ENCODE measurements at places on chromosomes 2 and 18.

- DNase-seq = no peak
Observed at GRCh38 chr18:25454730-25455129, 102.8 kb upstream of the ZNF521 start.

- DNase-seq = no peak
Observed at GRCh38 chr2:64819774-64820688, 166.3 kb upstream of the SERTAD2 start.

DNA sequence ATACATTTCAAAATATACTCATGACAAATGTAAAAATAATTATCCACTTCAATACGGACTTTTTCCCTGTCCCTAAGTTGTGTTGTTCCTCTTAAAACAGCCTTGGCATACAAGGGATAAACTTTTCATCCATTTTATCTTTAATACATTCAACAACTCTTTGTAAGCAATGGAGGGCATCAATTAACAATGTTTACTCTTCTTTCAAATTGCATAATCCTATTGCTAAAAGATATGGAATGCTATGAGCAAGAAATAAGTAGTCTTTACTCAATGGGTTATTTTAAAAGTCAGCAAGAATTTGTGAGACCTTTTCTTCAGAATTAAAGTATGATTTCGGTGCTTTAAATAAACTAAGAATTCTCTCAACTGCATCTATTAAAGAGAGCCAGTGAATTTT lies 41.9 kb downstream of the SCN9A start:
- DNase-seq = no peak

- no peak for DNase-seq
Observed at GRCh38 chr2:166768393-166769123, 119.7 kb upstream of the XIRP2 start.

DNA sequence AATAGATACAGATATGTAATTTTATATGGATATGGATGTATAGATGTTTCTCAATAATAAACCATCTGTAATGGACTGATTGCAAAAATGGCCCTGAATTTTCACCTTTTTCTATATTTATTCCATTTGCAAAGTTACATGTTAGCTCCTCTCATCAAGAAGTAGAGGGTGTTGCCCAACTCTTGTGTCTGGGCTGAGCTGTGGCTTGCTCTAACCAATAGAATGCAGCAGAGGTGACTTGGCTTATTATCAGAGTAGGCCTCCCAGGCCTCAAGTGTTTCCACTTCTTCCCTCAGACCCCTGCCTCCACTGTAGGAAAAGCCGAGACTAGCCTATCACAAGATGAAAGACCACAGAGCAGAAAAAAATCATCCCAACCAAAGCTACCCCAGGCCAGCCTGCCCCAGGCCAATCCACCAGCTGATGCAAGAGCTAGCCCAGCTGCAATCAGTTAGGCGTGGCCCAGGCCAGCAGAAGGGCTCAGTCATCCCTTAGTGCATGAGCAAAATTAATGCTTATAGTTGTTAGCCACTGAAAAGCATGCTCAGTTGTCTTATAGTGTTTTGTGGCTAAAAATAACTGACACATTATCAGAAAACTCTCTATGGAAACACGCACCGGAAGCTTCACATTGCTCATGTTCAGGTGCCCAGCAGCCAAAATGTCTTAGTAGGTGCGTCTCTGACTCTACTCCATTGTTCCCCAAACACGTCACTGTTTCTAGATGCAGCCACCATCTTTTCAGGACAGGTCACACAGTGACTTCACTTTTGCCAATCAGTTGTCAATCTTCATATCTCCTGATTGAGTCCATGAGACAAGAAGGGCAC lies 464.0 kb downstream of the FBXO15 start:
- DNase-seq = no peak

DNA sequence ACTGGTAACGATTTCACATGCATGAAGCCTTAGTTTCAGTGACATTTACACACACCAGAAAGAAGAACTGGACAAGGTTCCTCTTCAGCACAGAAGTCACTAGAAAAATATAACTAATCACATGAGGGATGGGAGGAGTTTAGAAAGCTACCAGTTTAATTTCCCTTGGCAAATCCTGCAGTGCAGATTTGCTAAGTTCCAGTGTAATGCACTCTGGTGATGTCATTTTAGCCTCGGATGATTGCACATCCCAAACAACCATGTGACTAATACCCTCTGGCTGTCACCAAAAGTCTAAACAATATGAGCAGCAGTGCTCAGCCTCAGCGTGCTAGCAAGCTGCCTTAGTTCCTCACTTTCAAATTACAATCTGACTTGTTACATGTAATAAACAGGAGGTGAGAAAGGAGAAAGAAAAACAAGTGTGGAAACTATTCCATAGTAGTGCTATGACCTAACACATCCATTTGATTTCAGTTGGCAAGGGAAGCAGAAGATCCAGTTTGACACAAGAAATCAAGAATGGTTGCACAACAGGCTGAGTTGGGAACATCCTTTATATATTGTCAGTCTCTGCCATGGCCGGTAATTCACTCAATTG lies 35.3 kb upstream of the PPP1CB start:
- DNase-seq = peak; percentile 56

DNA sequence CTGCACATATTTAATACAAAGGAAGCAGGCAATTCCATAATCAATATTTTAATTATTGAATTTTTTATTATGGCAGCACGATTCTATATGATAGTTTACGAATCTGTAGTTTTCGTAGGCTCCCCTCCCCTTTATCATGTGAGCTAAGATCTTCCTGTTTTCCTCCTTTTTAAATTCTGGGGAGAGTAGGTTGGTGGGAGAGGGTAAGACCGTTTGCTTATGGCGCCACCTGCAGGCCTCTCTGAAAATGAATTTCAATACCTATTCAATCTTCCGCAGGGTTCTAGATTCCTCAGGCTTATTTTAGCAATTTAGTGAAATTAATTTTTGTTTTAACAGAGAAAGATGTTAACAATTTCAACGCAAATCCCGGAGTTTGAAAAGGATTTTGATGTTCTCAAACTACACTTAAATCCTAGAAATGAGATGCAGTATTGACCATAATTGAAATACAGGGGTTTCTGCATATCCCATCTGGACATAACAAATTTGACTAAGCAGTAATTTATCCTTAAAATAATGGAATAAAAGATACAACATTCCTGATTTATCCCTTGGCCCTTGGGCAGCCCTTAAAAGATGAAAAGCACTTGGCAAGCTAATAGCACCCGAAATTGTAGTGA lies 12.8 kb upstream of the GBX2 start:
- peak; percentile 45 for DNase-seq

GRCh38 chr2:26945991-26946750 lies 24.3 kb upstream of the MAPRE3 start:
- peak; percentile 26 for DNase-seq

DNA sequence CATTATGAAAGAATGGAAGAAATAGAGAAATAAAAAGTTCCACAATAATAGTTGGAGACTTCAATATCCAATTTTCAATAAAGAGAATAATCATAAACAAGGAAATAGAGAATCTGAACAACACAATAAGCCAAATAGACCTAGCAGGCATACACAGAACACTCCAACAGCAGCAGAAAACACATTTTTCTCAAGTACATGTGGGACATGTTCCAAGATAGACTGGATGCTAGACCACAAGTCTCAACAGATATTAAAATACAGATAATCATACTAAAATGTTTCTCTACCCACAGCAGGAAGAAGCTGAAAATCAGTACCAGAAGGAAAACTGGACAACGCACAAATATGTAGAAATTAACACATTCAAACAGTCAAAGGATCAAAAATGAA lies 113.9 kb downstream of the USP34 start:
- no peak for DNase-seq
